ENCODE measurements at places on chromosomes 7 and 10.
A peak's percentile ranks its signal among the peaks of the same experiment; 100 is the strongest.

GRCh38 chr7:147432576-147432975 is 1158.0 kb upstream of the C7orf33 start:
- no peak for DNase-seq

DNA sequence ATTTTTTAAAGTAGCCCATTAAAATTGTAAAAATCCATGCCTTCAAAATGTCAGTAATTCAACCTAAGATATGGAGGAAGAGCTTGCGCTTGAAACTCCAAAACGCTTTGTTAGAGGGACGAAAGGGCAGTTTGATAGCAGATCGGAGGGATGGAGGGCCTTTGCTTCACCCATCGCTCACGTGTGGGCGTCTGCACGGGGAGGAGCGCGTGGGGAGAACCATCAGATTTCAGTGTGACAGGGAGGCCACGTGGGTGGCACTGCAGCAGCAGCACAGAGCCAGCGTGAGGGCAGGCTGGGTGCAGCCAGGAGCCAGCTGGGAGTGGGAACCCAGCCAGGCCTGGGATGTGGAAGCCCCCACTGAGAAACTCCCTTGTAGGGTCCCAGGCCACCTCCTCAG is 325.5 kb downstream of the PAXIP1 start:
- DNase-seq, result no peak

GRCh38 chr7:26698806-26699205 is 165.6 kb downstream of the SKAP2 start:
- DNase-seq, result no peak

DNA sequence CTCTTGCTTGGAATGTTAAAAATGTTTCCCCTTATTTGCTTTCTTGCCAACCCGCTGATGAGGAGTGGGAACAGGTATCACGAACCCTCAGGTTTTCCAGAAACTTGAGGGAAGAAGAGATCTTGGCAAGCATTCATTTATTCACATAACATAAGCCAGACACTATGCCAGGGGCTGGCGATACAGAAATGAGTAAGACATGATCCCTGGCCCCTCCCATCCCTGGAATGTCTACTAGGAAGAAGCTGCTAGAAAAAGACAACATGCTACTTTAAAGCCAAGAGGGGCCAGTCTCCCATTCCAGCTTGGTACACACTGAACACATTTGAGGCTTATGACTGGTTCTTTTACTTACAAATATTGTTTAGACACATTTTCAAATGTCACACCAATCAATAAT is 26.4 kb downstream of the SLC35B4 start:
- DNase-seq, result no peak

DNA sequence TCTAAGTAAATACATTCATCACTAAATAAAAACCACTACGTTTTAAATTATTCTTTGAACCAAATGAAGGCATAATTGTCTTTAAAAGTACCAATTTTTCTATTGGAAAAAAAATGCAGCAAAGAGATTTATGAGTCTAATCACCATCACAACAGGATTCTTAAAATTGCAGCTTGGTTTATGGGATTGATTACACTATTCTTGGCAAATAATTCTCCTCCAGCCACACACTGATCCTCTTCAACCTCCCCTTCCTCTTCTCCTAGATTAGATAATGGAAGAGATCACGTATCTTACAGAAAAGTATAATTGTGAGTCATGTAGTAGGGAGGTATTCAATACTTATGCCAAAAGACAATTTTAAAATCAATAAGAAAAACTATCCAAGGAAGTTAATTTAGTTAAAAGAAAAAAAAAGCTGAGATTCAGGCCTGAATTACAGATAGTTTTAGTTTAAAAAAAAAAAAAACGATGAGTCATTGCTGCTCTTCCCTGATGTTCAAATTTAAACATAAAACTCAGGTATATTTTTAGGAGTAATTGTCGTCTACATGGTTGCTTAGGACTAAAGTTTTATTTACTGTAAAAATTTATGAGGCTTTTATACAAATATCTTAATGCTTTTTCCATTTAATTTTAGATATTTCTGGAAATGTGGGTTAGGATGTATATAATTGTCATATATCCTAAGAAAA is 133.7 kb upstream of the CDK1 start:
- DNase-seq, result no peak

DNA sequence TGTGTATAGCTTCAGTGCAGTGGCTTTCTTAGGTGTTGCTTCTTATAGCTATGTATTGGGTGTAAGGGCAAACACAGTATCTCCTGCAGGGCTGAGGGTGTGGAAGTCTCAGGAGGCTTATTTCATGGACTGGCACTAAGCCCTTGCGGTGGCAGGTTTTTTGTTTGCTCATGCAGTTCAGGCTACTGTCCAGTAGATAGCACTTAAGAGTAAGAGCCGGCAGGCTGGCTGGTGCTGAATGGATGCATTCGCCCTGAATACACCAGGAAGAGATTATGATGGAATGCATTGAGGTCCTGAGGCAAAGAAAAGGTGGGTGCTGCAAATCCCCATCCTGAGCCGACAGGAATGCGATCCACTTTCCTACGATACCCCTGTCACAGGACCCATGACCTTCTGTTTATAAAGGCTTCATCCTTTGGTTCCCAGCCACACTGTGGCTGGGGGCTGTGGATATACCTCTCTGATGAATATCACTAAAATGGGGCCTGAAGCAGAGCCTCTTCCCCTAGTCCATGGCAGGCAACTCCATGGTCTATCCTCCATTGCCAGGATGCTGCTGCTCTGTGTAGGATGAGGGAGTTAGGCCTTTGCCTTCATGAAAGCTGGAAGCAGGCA is 44.9 kb downstream of the ANXA8 start:
- peak; percentile 81 for DNase-seq

DNA sequence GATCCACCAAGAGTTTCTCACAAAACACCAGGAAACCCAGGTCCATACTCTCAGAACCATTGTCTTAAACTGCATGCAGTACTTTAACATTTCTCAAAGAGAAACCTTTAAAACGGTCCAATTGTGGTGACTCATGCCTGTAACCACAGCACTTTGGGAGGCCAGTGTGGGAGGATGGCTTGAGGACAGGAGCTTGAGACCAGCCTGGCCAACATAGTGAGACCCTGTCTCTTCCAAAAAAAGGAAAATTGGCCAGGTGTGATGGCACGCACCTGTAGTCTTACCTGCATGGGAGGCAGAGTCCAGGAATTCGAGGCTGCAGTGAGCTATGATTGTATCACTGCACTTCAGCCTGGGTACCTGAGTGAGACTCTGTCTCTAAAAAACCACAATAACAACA is 97.5 kb upstream of the OIT3 start:
- DNase-seq, result no peak

DNA sequence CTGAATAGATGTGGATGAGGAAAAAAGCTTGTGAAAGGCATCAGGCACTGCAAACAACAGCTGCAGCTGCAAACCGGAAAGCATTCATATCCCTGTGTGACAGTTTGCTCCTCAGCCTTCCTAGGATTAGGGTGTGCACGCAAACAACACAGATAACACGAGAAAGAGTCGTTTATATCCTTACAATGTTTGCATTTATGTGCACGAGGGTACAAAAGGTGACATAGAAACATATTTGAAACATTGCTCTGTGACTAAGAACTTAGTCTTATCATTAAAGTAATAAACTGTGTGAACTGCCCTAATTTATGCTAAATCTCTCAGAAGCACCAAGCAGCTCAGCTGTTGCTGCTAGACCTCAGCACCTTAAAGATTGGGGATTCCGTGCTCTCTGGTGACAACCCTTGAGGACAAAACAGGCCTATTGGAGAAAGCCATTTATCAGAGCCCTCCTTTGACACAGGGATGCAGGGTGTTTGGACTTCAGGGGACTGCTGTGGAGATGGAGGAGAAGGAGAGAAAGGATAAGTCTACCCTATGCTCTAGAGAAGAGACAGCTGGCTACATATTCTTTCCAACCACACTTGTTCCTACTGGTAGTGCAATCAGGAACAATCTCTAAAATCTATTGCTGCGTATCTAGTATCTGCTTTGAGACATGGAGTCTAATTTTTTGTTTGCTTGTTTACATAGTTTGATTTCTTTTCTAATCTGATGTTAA is 176.2 kb downstream of the GNAT3 start:
- DNase-seq, result no peak

DNA sequence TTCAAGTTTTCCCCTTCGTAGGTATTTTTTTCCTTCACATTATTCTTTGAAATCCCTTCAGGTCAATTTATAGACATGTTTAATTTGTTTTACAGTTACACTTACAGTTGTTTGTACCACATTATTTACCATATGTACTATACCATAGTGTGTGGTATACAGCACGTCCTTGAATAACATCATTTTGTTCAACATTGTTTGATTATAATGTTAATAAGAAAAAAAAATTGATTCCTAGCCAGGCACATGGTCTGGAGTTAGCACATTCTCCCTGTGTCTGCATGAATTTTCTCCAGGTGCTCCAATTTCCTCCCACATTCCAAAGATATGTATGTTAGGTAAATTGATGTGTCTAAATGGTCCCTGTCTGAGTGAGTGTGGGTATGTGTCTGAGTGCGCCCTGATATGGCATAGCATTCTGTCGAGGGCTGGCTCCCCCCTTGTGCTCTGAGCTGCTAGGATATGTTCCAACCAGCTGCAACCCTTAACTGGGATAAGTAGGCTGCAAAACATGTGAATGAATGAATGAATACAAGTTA is 247.6 kb downstream of the CCDC7 start:
- no peak for DNase-seq

GRCh38 chr7:12941512-12941911 is 254.1 kb downstream of the ARL4A start:
- no peak for DNase-seq

DNA sequence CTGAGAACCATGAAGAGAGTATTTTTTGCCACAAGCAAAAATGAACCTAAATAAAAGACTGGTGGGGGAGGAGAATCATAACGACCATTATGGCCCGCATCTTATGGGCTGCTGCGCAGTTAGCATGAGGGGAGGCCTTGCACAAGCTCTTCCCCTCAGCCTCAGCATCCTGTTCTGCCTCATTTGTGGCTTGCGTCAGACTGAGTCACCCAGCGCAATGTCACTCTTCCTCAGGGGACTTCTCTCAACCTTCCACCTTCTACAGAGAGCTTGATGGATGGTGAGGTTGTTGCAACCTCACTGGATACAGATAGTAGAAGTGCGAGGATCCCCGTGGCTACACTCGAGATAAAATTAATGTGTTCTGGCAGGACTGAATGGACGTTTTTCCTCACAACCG is 16.8 kb upstream of the GPR15LG start:
- DNase-seq, result no peak

DNA sequence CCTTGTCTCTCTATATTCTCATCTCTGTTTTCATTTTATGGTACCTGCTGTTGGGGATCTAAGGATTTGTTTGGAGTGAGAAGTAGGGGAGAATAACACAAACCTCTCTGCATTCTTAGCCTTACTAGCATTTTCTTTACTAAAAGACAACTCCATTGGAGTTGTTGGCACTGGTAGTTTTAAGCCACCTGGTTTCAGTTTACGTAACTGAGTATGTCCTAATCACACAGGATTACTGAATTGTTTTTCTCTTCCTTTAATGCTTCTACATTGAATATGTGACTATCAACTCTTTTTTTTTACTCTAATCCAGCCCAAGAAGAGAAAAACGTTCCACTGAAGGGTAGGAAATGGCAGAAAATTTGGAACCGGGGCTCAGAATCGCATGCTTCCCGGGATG is 30.0 kb upstream of the TRIL start:
- no peak for DNase-seq

- DNase-seq, result no peak
Observed at GRCh38 chr7:14389595-14389994, 400.1 kb upstream of the ETV1 start.

DNA sequence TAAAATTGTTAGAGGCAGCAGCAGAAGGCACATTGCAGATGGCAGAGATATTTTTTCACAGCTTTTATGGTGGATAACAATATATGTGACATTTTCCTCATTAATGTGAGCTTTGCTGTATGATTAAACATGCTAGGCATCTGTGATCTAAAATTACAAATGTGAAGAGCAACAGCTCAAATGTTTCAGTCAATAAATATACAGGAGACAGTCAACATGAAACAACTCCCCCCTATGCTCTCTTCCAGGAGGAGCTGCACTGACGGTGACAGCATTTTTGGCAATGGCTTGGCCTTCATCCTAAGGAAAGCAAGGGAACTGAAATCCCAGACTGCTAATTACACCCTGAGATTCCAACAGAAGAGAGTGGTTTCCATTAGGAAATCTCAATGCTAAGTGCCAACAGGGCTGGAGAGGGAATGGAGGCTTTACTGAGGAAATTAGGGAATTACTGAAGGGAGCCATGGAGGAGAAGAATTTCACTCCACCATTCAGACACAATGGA is 51.4 kb upstream of the GRB10 start:
- no peak for DNase-seq

DNA sequence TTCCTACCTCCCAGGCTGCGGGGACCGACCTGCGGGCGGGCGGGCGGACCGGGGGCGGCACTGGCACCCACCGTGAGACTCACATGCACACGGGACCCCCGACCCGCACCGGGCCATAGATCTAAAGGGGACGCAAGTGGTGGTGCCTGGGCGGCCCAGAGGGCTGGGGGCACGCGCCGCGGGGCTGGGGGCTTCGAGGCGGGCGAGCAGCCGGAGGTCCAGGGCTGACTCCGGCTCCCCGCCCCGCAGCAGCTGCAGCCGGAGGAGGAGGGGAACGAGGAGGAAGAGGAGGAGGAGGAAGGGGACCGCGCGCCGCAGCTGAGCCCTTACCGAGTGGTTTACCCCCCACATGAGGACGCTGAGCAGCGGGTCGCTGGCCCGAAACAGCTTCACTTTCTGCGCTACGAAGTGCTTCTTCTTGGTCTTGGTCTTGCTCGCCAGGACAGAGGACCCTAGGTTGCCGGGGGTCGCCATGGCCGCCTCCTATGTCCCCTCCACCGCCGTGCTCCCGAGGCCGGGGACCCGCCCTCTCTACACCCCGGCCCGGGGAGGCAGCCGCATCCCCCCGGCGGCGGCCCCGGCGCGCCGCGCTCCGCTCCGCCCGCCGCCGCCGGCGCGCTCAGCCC is 412 bp downstream of the PIP4K2A start:
- peak; percentile 35 for DNase-seq

GRCh38 chr7:152869041-152869676 is 109.6 kb downstream of the ACTR3B start:
- no peak for DNase-seq

DNA sequence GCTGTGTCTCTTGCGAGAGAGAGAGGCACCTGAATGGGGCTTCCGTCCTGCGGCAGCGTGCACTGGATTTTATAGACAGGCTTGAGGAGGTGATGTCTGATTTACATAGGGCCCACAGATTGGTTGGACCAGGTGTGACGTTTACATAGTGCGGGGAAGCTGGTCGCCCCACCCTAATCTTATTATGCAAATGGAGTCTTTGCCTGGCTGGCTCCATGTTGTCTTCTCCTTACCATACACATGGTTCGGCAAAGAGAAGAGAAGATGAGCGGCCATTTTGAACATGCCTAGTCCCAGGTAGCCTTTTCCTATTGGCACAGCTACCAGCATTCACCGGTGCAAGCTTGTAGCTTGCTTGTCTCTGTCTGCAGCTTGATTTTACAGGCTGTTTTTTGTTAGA is 238.5 kb upstream of the GALNT17 start:
- DNase-seq, result no peak

- no peak for DNase-seq
Observed at GRCh38 chr7:6628045-6628444, 9.1 kb upstream of the ZNF316 start.

GRCh38 chr7:50798126-50798525 is 15.4 kb upstream of the GRB10 start:
- no peak for DNase-seq

- no peak for DNase-seq
Observed at GRCh38 chr10:30825495-30825894, 195.9 kb upstream of the LYZL2 start.
